NCI-H460 (cell line): ENCODE measurements at places on chromosomes 12 and 14. TPM values are rescaled to one million over a fixed set of nuclear protein-coding genes. Genes with fewer than 3 reads are reported as not detected.

Gene FGF23
- not detected in 2 replicates for total RNA-seq

Gene SMCO2
- 0.27 TPM in 1 of 2 replicates, not detected in the other for total RNA-seq

Gene OR4K2
- total RNA-seq = not detected in 2 replicates

Gene PIWIL1
- total RNA-seq = 0.02 TPM in 1 of 2 replicates, not detected in the other
